ENCODE measurements at places on chromosomes 2 and 18.

DNA sequence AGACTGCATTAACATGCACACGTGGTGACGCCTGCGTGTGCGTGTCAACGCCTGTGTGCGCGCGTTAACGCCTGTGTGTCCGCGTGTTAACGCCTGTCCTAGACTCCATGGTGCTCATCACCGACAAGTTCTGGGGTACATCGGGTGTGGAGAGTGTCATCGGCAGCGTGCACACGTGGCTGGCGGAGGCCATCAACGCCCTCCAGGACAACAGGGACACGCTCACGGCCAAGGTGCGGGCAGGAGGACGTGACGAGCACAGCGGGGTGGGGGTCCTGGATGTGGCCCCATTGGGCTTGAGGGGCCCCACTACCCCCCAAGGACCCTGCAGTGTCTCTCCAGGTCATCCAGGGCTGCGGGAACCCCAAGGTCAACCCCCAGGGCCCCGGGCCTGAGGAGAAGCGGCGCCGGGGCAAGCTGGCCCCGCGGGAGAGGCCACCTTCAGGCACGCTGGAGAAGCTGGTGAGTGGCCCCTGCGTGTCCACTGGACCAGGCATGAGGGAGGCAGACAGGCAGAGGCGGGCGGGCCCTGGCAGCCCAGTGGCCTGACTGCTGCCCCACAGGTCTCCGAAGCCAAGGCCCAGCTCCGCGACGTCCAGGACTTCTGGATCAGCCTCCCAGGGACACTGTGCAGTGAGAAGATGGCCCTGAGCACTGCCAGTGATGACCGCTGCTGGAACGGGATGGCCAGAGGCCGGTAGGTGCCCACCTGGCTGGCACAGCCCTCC, 29.2 kb downstream of the GPC1 start:
- no peak for DNase-seq

- DNase-seq = no peak
Observed at GRCh38 chr2:172513524-172513900, 42.4 kb upstream of the PDK1 start.

- DNase-seq = no peak
Observed at GRCh38 chr18:38752430-38752829, 1186.8 kb upstream of the CELF4 start.

DNA sequence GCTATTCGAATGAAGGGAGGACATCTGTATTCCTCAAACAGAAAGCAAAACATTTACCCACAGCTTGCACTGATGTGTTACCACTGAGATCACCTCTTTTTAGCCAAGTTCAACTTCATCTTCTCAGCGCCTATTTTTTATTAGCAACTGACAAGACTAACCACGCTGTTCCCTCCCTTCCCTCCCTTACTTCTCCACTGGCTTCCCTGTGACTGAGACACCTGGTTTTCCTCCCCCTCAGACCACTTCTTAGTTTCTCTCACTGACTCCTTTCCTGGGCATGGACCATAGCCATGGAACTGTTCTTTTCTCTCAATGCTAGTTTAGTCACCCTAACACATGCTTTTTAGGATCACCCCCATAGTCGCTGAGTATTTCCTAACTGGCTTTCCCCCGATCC, 3.3 kb downstream of the L3MBTL4 start:
- no peak for DNase-seq

DNA sequence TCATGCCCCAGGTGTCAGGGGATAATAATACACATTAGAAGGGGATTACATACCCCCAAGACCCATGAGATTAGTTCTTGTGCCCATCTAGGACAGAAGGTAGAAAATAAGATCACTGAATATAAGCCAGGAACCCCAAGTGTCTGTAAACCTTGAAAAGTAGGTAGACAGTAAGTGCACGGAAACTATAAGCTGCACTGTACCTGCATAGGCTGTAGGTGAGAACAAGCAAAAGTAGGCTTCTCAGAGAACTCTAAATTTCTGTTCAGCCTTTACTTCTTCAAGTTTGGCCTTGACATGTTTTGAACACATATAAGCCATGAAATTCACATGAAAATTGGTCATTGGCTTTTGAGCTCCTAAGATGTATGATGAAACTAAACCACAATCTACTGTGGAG, 113.0 kb upstream of the FSIP2 start:
- DNase-seq = no peak

DNA sequence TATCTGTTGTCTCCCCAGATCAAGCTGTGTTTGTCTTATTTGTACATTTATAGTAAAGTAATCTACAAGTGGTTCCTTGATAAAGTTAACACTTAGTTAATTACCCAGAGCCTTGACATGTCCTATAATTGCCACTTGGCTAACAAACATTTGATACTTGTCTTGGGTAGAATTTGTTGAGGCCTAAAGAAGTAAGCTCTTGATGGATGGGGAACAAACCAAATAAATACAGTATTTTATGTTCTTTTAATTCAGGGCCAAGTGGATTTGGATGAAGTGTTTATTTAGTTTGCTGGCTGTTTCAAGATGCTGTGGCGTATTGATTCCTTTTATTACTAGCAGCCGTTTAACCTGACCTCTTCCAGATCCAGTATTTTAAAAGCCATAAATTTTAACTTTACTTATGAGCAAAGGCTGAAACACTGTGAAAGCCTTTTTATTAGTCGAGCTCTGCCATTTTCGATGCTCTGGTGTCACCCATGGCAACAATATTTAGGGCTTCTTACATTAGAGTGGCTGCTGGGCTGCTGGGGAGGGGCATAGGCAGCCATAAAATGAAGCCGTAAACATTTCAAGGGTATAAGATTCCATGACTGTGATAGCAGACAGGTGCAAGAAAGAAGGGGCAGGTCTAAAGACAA, 401.6 kb upstream of the NRP2 start:
- no peak for DNase-seq

DNA sequence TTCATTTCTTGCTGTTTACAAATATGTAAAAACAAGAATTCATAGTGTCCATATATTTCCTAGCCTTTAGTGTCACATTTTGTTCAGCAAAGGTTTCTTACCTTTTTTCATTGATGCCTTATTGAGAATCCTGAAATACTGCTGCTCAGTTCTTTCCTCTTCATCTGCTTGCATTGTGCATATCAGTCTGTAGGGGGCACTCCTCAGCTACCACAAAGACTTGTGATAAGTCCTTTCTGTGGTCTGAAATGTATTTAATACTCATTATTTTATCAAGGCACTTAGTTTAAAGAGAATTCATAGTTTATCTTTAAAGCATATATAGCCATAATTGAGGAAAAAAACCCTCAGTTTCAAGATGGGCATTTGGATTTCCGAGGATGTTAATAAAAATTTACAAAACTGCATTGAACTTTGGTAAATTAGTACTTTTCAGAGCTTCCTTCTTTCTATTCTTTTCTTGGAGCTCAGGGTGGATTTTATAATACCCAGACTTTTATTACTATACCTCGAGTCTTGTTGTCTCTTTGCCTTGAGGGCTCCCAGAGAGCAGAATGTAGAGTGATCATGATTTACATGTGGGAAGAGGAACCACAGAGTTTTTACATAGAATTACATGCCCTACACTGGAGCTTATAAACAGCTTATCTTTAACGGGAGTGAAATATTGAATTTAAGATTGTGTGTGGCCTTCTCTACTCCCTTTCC, 570.1 kb downstream of the PLCL1 start:
- no peak for DNase-seq

GRCh38 chr2:41414486-41415230, 633.2 kb upstream of the PKDCC start:
- no peak for DNase-seq

GRCh38 chr18:44716697-44717163, 36.0 kb downstream of the SETBP1 start:
- no peak for DNase-seq

- DNase-seq = no peak
Observed at GRCh38 chr2:129293326-129293725, 686.1 kb upstream of the RAB6C start.

GRCh38 chr2:204835786-204836185, 290.5 kb downstream of the PARD3B start:
- no peak for DNase-seq

DNA sequence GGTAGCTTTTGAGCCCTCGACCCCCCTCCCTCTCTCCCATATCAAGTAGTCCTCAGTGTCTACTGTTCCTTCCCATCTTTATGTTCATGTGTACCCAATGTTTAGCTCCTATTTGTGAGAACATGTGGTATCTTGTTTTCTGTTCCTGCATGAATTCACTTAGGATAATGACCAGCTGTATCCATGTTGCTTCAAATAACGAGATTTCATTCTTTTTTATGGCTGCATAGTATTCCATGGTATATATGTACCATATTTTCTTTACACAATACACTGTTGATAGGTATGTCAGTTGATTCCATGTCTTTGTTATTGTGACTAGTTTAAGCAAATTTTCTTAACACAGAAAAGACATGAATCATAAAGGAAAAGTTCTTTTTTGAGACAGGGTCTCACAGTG, 16.5 kb upstream of the NDUFV2 start:
- no peak for DNase-seq

- no peak for DNase-seq
Observed at GRCh38 chr2:218732761-218733158, 22.1 kb downstream of the TTLL4 start.

GRCh38 chr2:198712485-198712884, 745.3 kb downstream of the SATB2 start:
- DNase-seq = no peak

- DNase-seq = no peak
Observed at GRCh38 chr2:190446750-190447516, 38.8 kb downstream of the MFSD6 start.

DNA sequence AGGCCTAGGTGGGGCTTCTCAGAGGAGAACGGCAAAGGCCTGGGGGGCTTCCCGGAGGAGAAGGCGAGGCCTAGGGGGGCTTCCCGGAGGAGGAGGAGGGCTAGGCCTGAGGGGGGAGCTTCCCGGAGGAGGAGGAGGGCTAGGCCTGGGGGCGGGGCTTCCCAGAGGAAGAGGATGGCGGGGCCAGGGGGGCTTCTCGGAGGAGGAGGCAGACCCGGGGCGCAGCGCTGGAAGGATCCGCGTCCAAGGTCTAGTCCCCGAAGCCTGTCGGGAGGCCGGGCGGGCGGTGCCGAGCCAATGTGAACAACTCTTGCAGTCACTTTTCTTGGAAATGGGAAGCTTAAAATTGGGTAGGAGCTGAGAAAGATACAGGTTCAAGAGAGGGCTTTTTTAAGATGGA, 30.0 kb upstream of the TUBA3D start:
- DNase-seq = no peak

GRCh38 chr2:149112068-149112467, 73.6 kb downstream of the LYPD6B start:
- DNase-seq = no peak

DNA sequence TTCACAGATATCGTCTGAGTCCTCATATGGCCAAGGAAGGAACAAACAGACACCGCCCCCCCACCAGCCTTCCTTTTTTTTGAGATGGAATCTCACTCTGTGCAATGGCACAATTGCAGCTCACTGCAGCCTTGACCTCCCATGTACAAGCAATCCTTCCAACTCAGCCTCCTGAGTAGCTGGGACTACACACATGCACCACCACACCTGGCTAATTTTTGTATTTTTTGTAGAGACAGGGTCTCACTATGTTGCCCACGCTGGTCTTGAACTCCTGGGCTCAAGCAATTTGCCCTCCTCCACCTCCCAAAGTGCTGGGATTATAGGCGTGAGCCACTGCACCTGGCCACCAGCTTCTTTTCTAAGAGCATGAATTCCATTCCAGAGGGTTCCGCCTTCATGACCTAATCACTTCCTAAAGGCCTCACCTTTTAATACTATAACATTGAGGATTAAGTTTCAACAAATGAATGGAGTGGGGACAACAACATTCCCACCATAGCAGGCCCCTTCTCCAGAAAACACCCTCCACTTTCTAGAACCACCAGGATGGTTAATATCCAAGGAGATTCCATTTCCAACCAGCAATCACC, 2.2 kb upstream of the TMBIM1 start:
- DNase-seq = no peak

- no peak for DNase-seq
Observed at GRCh38 chr18:72867746-72868584, at the start of gene NETO1. Gene NETO1 (minus strand): TSS chr18:72867987. CDS start chr18:72867291, 696 bp downstream.

DNA sequence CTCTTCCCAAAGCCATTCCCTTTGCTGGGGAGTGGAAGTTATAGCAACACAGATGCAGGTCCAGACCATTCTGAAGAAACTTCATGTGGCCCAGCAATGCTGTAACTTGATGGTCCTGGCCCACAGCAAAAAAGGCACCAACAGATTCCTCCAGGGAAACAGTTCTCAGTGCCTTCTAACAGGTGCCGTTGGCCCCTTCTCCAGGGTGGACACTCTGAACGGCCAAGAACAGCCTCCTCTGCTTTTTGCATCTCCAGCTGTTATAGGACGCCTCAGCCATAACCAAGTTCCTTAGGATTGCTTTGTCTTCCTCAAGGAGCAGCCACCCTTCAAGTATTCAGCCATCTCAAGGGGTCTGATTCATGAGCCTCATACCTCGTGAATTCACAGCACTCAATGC, 38.0 kb downstream of the MARCO start:
- no peak for DNase-seq

DNA sequence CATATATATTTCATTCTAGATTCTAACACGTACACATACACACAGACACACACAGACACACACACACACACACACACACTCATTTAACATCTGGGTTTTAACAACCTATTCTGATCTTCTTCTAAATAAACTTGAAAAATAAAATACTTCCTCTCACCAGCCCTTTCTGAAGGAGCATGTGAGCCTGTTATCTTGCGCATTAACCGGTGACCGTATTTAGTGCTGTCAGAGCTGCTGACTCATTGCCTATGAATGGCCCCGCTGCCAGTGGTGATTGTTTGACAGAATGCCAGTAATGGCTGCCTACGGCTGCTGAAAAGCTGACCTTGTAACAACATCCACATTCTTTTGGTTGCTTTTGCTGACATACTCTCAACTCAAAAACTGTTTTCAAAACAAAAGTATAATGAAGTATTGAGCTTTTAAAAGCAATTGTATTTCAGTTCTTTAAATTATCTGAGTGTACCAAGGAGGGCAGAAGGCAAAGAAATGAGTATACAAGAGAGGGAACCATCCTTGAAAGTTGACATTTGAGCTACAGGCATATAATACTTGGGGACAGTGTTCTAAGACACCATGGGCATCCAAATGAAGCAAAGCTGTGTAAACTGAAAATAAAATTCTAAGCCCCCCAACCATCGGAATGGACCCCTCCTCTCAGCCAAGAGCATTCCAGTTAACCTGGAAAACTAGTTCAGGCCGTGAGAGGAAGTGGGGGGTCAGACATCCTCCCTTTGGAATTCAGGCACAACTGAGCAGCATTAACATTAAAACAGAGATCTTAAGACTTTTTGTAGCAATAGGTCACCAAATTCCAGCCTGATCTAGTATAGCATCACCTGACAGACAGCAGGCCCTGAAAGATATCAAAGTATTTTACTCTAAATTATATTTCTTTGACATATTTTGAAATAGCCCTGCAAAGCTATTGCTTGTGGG, 50.2 kb upstream of the DTNA start:
- DNase-seq = no peak

All from cortex of kidney (tissue), 1 donor.